ENCODE measurements at places on chromosomes 4 and X.

GRCh38 chr4:85724791-85725563 lies 250.0 kb downstream of the ARHGAP24 start:
- DNase-seq, result no peak

- no peak for DNase-seq
These were observed 174.2 kb upstream of the SCML1 start for GRCh38 chrX:17563076-17563475.

DNA sequence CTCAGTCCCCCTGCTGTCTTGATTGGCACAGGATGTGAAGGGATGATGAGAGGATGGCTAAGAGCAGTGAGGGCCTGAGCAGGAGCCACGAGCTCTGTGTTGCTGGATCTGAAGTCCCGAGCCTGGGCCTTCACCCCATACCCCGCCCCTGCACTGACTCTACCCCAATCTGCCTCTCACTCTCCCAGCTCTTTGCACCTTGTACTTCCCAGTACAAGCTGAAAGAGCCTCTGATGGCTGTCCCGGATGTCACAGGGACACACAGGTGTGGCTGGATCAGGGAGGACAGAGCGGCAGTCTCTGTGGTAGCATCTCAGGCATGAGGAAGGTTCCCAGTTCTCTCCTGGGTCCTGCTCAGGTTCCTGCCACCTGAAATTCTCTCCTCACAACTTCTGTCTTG lies 103.6 kb downstream of the CHIC2 start:
- DNase-seq, result no peak

DNA sequence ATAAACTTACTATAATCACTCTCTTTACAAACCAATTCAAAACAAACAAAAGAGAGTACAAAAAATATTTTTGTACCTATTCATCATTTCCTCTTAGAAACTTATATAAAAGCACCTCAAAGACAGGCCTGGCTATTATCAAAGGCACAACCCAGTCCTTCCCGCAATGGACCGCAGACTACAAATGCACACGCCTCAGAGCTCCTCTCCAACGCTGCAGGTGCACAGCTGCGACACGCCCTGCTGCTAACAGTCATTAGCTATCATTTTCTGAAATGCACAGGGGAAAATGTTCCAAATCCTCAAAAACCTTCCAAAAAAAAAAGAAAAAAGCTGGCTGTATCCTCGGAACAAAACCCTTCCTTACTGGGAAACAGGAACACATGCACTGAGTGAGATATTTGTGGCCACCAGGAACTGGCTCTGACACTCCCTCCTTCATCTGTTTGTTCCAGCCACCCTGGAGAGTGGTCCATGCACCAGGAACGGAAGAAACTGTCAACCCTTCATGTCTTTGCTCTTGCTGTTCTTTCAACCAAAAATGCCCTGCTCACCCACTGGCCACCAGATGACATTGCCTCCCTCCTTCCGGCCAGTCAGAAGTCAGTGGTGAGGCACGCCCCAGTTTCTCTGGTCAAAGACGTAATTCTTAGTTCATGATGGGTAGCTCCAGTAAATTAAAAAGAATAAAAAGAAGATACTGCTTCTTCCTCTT lies 16.7 kb downstream of the IRF2 start:
- no peak for DNase-seq

DNA sequence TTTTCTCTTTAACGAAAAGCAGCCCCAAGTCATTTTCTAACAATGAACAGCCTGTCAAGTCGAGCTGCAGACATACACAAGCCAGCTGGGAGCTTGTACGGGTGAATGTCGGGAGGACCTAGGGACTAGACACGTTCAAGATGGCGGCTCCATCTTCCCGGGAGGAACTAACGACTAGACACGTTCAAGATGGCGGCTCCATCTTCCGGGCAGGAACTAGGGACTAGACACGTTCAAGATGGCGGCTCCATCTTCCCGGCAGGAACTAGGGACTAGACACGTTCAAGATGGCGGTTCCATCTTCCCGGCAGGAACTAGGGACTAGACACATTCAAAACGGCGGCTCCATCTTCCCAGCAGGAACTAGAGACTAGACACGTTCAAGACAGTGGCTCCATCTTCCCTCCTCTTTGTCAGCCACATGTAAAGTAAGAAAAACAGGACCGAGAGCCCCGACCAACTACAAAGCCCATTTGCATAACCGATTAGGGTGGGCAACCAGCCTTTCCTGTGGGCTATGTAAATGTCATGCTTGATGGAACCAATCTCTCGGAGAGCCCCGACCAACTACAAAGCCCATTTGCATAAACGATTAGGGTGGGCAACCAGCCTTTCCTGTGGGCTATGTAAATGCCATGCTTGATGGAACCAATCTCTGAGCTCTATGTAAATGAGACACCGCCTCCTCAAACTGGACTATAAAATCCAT lies 175.5 kb downstream of the DHRSX start:
- no peak for DNase-seq

- no peak for DNase-seq
These were observed 490.2 kb upstream of the BOD1L1 start for GRCh38 chr4:14117575-14118238.

DNA sequence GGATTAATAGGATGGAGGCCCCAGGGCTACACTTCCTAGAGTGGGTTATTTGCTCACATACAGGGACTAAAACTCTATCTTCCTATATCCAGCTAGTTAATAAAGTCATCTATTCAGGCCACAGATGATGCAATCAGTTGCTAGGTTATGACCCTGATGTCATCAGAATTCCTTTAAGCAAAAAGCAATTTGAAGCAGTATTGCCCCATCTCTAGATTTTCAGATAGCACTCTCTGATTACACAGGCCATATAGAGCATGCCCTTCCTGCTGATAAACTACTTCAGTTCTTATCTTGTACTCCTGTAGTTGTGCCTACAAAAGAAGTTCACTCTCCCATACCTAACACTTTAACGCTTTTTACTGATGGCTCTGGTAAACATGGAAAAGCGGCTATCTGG lies 84.8 kb downstream of the TMEM144 start:
- DNase-seq, result no peak

DNA sequence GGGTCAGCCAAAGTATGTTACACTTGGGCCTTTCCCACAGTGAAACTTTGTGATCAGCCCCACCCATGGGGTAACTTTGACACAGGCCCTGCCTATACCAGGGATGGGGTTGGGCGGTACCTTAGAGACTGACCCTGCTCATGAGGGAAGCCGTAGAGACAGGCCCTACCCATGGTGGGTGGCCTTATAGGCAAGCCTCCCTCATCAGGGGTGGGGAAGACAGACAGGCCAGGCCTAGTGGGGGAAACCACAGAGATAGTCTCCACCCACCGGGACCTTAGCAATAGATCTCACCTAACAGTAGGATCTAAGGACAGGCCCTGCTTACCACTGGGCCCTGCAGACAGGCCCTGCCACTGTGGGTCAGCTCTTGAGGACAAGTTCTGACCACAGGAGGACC lies 6.8 kb downstream of the PLP2 start:
- DNase-seq, result no peak

- DNase-seq, result no peak
These were observed 26.8 kb downstream of the TRMT2B start for GRCh38 chrX:101025126-101025525.

DNA sequence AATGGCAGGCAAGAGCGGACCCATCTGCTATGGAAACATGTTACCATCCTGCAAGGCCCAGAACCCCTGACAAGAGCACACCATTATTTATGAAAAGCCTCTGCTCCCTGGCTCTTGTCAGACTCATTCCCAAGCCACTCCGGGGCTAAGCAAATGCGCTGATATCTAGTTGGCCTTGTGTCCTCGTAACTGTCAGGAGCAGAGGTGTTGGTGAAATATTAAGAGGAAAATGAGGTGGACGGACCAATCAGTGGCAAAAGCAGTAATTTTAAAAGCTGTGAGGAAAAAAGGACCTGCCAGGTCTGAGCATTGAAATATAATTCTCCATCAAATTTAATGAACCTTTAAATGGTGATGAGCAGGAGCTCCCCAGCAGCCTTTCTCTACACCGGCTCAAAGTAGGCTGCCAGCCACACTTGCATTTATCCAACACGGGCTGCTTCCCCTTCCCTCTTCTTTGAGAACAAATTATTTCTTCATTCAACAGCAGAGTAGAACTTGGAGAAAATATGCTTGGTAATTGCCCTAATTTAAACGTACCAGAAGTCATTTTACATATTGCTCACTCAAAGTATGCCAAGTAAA lies 214.3 kb downstream of the RASL11B start:
- no peak for DNase-seq

DNA sequence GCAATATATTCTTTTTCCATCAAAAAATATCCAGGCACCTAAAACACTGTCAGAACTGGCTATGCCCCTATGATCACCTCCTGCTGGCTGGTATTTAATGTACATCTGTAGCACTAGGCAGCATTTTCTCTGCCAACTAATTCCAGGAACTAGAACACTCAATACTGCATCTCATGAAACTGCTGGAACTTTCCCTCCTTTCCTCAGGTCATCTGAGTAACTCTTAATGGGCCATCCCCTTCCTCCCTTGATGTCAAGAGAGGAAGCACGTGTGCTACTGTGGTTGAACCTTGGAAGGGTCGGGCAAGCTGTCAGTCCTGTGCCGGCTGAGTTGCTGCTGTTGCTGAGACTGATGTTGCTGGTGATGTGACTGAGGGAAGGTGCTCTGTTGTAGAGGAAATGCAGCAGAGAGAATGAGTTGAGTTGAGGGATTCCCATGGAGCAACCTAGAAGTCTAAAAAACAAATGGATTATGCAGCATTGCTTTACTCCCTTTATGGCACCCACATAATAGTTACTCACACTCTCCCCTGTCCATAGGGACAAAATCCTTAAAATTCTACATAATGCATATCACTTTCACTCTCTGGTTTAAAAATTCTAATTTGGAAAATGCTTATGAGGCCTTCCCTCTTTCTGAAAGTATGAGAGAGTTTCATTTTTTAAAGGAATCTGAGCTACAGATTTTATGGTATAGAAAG lies 39.5 kb downstream of the TMEM165 start:
- no peak for DNase-seq

DNA sequence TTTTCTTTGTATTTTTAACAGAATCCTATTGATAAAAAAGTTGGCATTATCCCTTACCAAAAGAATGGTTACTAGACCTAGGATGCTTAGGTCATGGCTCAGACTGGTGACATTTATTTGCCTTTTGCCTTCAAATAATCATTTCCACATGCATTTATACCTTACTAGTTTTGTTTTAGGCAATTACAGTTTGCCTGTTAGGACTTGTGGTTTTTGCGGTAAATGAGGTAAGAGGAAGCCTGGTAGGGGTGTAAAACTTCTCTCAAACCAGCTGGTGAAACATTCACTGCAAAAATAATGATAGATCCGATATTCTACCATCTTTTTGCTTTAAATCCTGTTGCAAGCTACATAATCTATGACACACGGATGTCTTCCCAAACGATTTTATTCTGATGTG lies 12.1 kb downstream of the LAMP2 start:
- no peak for DNase-seq

DNA sequence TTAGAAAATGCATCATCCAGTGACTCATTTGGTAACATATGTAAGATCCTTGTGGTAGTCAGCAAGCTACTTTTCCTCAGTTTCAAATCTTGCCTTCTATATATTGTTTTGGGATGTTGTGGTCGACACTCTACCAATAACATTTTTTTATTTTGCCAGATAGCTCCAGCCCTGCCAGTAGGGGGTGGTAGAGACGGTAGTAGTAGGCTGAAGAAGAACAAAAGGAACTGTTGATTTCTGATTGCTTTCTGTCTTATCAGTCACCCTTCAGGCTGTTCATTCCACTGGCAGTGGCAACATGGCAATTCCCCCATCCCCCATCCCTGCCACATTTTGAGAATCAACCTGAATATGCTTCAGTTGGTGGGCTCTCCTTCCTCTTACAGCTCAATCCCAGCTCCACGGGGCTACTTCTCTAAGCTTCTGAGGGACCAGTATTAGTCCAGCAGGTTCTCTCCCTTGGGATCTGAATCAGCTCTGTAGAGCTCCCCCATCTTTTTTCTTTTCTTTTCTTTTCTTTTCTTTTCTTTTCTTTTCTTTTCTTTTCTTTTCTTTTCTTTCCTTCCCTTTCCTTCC lies 171.5 kb upstream of the VEGFC start:
- no peak for DNase-seq

DNA sequence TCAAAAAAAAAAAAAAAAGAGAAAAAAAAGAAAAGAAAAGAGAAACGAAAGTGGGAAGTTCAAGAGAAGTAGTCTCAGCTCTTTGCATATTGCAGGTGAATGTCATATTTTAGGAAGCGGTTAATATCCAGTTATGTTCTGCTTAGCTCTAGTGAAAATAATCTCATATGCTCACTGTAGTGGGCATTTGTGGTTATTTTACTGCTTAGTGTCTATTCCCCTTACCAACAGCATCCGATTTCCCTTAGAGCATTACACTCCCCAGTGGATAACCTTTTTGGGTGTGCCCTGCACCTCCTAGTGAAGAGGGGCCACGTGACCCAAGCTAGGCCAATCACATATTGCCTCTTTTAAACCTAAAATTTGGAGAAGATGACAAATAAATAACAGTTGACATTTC lies 111.2 kb upstream of the ZNF827 start:
- DNase-seq, result no peak
